ENCODE measurements at places on chromosomes 6 and 20.

- DNase-seq: no peak
Observed at GRCh38 chr6:154261688-154262397, 94.8 kb downstream of the IPCEF1 start.

DNA sequence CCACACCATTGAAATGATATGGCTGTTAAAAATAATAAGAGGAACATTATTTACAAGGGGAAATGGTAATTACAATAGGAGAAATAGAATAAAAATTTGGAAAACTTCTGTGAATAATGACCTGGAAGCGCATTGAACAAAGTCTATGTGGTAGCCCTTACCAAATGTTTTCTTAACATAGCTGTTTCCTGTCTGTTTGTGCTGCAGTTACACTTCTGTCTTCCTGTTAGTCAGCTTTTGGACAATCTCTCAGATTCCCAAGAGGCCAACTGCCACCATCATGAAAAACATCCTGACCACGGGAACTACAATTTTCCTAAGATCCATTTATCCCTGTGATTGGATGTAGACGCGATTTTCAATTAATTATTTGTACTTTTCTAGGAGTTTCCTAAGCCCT, 754.4 kb upstream of the MARCKS start:
- DNase-seq: no peak

- no peak for DNase-seq
Observed at GRCh38 chr20:10943686-10944265, 270.0 kb upstream of the JAG1 start.

DNA sequence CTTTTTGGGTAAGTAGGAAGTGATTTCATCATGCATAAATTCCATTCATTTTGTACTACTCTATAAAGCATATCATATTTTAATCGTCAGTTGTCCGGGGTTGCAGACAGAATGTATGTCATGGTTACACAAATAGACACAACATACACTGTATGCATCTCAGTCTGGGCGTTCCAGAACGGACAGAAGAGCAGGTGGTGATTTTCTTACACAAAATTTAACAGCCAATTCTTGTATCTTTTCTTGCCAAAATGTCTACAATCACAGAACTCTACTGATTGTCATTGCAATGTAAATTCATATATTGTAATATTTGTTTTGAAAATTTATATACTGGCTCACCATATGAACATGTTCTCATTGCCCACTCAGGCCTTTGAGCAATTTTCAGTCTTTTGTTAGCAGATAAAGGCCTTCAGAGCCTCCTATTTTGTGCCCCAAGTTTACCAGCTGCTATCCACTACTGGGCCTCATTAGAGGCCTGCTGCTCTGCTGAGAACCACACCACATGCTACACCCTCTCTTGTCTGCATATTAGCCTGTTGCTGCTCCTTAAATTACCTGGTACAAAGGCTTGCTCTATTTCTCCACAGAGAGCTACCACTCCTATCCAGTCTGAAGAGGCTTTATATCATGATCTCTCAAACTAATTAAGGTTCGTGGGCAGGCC, 61.5 kb downstream of the PRDM13 start:
- DNase-seq: no peak

DNA sequence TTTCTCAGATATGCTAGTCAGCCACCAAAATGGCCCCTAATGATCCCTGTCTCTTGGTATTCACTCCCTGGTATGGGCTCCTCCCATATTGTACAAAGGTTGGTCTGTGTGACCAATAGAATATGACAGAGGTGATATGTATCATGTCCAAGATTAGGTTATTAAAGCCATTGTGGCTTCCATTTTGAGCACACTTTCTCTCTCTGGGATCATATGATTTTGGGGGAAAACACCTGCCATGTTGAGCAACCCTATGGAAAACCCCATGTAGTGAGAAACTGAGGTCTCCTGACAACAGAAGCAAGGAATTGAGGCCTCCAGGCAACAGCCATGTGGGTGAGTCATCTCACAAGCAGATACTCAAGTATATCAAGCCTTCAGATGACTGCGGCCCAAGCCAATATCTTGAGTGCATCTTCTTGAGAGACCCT, 7.1 kb upstream of the ZNF318 start:
- no peak for DNase-seq

GRCh38 chr20:48626938-48627736, 200.7 kb downstream of the PREX1 start:
- DNase-seq: no peak

DNA sequence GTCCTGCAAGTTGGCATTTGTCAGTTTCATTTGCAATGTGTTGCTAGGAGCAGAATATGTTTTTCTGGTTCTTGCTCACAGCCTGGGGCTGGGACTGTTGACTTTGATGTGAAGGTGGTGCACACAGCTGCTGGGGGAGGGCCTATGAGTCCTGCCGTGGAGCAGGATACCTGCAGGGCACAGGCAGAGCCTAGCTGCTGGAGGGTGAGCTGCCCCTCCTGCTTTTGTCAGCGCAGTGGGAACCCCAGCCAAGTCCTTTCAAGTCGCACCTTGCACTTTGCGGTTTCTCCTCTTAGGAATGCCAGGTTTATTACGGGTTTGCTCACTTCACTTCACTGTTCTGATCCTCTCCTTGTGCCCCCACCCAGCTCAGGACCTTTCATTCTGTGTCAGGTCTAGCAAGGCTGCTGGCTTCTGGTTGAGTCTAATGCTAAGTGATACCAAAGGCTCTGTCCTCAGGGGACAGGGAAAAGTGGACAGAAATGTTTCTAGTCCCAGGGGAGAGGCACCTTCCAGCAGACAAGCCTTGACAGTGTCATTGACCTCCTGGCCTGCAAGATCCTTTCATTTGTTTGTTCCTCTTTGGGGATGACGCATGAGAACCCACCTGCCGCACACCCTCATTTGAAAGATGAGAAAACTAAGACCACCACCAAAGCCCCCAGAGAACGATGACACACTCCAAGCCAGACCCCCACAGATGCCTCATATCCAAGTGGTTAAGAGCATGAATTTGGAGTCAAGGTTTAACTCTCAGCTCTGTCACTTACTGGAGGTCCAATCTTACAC, 2.7 kb upstream of the SPO11 start:
- DNase-seq: no peak

DNA sequence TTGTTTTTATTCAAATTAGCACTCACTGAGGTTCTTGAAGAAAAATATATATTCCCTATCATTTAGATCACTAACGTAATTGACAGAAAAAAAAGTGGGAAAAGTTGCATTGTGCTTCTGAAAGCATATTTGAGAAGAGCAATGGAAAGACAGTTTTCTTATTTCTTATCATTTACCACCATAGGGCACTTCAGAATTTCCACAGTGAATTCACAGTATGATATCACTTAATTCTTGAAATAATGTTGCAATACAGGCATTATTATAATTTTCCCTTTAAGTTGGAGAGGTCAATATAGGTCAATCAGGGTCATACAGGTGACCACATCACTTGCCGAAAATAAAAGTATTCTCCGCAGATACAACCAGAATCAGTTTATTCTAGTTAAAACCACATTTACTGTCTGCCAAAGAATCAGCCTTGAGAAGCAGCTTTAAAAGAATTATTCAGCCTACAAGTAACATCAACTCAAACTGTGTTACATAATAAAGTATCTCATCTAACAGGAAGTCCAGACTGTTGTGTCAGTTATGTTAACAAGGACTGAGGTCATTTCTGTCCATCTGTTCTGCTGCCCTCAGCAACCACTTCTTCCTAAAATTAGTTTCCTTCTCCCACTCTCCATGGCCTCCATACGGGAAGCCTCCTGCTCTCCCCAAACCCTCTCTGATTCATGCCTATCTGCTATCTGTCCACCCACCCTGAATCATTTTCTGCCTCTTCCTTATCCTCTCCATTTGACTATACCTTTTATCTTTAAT, 121.2 kb downstream of the SIM1 start:
- no peak for DNase-seq

Data from esophagus squamous epithelium (tissue), 5 donors.